NCI-H2171 (cell line): ENCODE measurements at places on chromosomes 3 and 15.
A peak's percentile ranks its signal among the peaks of the same experiment; 100 is the strongest.

DNA sequence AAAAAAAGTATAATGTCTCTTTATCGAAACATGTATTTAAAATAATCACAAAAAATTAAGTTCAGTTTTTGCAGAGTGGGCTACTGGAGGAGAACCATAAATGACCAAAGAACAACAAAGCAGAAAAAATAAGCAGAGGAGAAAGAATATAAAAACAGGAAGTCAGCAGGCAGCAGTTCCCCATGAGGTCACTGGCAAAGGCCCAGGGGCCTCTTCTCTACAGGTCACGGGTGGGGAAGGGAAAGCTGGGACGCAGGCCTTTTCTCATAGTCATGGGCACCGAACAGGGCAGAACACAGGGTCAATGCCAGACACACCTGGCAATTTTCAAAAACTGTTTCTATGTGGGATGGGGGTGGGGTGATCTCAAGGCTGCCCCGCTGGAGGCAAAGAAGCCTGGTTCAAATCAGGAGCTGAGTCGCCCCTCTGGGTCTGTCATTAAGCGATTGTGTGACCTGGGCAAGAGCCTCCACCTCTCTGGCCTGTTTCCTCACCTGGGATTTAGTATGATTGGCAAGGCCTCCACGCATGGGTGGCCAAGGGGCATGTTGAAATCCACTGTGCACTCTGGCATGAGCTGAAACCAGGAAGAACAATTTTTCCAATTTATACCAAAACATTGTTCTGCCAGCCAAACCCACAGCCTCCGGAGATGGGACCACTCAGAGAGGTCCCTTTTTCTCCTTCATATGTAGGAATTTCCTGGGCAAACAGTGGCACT is 43.8 kb upstream of the UACA start:
- no peak for DNase-seq

DNA sequence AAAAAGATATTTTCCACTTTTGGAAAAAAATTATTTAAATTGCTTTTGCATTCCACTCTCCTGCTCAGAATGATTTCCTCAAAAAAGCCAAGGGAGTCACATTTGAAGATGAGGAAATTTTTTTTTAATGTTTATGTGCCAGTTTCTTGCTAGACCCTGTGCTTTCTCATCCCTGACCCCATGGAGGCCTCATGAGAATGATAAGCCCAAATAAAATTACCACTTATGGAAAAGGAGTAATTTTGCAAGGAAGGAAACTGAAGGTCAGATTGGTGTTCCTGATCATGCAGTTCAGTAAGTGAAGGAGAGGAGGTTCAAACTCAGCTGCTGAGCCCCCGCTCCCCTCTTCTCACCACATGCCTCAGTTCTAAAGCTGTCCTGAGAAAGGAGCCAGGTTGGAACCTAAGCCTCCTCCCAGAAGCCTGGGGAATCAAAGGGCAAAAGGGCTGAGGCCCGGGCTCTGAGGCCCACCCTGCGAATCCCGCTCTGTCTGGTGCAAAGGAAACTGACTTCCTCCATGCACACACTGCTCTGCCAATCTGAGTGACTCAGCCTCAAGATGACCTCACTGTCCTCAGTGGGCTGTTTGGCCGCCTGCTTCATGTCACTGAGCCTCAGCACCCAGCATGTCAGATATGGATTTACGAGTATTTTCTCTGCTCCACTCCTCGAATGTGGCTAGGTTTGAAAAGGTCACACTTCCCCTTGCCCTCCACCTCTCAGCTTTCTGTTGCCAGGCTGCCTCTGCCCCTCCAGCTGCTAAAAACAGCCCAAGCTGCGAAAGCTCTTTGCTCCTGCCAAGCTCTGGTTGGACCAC is 56.9 kb upstream of the FLNB start:
- no peak for DNase-seq

DNA sequence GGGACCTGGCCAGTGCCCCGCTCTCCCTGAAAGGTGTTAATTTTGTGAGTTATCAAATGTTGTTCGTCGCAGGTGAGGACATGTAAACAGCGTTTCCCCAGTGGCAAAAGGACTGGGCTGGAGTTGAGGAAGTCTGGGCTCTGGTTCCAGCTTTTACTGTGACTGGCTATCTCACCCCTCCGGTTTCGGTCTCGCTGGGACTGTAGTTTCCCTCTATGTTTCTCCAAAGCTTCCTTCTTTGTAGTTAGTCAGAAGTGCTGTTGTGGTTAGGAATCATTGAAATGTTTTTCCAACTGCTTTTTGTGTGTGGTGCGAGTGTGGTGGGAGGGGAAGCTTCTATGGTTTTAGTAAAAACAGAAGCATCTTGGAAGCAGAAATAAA is 990 bp upstream of the CLDN1 start:
- DNase-seq = no peak

DNA sequence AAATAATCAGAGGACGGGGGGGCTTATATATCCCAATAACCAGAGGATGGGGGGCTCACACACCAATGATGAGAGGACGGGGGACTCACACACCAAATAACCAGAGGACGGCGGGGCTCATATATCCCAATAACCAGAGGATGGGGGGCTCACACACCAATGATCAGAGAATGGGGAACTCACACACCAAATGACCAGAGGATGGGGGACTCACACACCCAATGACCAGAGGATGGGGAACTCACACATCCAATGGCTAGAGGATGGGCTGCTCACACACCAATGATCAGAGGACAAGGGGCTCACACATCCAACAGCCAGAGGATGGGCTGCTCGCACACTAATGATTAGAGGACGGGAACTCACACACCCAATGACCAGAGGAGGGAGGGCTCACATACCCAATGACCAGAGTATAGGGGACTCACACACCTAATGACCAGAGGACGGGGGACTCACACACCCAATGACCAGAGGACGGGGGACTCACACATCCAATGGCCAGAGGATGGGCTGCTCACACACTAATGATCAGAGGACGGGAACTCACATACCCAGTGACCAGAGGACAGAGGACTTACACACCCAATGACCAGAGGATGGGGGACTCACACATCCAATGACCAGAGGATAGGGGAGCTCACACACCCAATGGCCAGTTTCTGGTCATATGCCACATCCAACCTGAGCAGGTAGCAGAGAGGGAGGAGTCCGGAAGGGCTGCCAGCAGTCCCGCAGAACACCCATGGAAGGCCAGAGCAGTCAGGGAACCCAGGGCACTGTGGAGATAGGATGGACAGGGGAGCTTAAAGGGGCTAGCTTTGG is 10.6 kb downstream of the RAB6B start:
- no peak for DNase-seq

DNA sequence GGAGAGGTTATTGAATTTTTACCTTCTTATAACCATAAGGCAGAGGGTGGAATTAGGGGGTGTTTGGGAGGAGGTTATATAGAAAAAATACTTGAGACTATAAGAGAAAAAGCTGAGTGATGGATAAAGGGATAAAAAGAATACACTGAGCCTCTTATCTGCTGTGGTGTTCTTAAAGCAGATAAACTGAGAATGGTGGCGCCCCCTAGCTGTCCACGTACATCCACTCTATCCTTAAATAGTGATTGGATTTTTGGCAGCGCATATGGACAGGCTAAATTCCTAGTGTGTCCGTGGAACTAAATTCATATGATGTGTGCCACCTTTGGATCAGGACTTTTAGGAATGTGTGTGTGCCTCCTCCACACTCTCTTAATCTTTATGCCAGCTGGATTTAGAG is 121.1 kb downstream of the OXSM start:
- no peak for DNase-seq

DNA sequence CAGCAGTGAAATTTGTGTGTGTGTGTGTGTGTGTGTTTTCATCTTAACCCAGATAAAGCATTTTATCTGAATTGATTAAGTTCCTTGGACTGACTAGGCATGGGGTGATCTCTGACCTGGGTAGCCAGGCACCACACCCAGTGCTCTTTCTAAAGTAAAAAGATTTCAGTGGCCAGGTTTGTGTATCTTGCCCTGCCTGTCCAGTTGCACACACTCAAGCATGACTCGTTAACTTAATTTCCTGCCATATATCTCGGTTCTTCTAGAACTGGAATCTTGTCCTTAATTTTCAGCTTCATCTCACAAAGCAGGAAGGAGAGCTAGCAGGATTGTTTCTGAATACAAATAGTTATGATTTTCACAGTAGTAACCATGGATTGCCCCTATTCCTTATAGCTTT is 17.0 kb downstream of the TM4SF18 start:
- no peak for DNase-seq

- no peak for DNase-seq
Measured at GRCh38 chr15:71752604-71753289, 57.6 kb upstream of the NR2E3 start.

- no peak for DNase-seq
Measured at GRCh38 chr15:89860431-89860830, 33.4 kb downstream of the AP3S2 start.

GRCh38 chr15:88015228-88015860 is 241.2 kb downstream of the NTRK3 start:
- no peak for DNase-seq

DNA sequence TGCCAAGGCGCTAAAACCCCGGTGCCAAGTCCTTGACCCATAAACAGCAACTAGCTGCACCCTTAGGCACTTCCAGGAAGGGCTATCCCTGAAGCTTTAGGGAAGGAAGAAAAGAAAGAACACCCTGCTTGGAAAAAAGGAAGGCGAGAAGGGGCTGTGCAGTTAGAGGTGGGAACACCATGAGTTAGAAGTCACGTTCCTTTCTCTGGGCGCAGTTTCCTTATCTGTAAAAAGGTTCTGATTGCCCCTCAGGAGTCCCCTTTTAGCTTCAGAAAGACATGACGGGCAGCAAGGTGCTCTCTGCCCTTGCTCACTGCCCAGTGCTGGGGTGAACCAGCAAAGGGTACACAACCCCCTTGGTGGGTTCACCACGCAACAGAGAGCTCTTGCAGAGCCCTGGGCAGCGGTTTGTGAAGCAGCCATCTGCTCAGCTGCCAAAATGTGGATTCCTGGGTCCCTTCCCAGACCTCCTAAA is 798 bp downstream of the GCHFR start:
- no peak for DNase-seq

GRCh38 chr3:114081037-114081436 is 24.5 kb downstream of the QTRT2 start:
- DNase-seq = no peak

- DNase-seq = no peak
Measured at GRCh38 chr3:31853580-31853979, 127.5 kb downstream of the OSBPL10 start.

DNA sequence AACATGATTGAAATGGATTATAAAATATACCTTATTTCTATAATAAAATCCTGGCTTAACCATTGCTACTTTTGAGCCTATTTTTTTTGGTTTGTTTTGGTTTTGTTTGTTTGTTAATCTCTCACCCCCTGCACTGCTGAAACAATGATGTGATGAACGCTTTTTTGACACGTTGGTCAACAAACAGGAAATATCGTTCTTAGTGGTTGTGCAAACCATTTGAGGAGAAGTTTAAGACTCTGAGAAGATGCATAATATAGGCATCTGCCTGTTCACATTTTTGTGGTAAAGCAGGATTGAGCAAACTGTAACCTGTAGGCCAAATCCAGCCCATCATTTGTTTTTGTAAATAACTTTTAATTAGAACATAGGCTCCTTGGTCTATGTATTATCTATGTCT is 75.5 kb upstream of the MDFIC2 start:
- no peak for DNase-seq

- DNase-seq = no peak
Measured at GRCh38 chr3:158430448-158430847, 140.5 kb upstream of the MLF1 start.

DNA sequence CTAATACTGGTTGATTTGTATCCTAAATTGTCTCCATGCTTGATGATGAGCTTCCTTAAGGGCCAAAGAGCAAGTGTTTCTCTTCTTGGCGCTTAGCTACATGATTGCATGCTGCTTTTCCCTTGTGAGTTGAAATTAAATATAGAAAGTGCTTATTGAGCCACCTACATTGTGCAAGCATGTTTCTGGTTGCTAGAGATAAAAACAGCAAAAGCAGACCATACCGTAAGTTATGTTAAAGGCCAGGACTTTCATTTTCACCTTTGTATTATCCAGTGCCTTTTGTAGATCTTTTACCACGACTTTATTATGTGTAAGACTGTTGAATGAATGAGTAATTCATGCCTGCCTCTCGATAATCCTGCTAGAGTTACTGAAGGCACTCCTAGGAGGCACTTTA is 41.9 kb upstream of the CCNB2 start:
- no peak for DNase-seq

GRCh38 chr3:186176373-186176990 is 67.6 kb upstream of the ETV5 start:
- no peak for DNase-seq

DNA sequence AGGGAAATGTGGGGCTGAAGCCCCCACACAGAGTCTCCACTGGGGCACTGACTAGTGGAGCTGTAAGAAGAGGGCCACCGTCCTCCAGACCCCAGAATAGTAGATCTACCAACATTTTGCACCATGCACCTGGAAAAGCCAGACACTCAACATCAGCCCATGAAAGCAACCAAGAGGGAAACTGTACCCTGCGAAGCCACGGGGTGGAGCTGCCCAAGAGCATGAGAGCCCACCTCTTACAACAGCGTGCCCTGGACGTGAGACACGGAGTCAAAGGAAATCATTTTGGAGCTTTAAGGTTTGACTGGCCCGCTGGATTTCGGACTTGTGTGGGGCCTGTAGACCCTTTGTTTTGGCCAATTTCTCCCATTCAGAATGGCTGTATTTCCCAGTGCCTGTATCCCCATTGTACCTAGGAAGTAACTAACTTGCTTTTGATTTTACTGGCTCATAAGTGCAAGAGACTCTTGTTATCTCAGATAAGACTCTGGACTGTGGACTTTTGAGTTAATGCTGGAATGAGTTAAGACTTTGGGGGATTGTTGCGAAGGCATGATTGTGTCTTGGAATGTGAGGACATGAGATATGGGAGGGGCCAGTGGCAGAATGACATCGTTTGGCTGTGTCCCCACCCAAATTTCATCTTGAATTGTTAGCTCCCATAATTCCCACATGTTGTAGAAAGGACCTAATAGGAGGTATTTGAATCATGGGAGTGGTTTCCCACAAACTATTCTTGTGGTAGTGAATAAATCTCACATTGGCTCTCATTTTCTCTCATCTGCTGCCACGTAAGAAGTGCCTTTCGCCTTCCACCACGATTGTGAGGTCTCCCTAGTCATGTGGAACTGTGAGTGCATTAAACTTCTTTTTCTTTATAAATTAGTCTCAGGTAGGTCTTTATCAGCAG is 105.8 kb downstream of the CBLB start:
- DNase-seq = no peak

DNA sequence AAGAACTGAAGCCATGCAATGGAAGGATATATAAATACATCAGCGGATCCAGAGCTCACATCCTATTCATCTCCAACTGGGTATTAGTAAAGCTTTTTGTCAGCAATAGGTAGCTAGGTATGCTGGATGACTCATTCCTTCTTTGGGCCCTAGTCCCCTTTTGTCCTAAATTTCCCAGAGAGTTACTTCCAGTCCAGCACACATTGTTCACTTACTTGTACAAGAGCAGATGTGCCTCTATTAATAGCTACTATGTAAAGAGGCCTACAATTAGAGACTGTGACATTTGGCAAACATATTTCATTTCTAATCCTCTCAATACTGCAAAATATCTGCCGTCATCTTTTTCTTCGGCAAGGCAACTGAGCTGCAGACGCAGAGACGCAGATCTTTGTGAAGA is 1.7 kb upstream of the SLC4A7 start:
- peak; percentile 70 for DNase-seq

- no peak for DNase-seq
Measured at GRCh38 chr3:20857636-20858035, 671.6 kb upstream of the SGO1 start.

GRCh38 chr3:177694316-177694715 is 497.0 kb upstream of the TBL1XR1 start:
- DNase-seq = peak; percentile 8
